Stimulated activated naive CD8-positive, alpha-beta T cell treated with anti-CD3 and anti-CD28 coated beads, Interleukin-15, amount 100 ng/mL, for 72 hours (primary cell): ENCODE measurements at places on chromosomes 6 and 20.
A peak's percentile ranks its signal among the peaks of the same experiment; 100 is the strongest.

DNA sequence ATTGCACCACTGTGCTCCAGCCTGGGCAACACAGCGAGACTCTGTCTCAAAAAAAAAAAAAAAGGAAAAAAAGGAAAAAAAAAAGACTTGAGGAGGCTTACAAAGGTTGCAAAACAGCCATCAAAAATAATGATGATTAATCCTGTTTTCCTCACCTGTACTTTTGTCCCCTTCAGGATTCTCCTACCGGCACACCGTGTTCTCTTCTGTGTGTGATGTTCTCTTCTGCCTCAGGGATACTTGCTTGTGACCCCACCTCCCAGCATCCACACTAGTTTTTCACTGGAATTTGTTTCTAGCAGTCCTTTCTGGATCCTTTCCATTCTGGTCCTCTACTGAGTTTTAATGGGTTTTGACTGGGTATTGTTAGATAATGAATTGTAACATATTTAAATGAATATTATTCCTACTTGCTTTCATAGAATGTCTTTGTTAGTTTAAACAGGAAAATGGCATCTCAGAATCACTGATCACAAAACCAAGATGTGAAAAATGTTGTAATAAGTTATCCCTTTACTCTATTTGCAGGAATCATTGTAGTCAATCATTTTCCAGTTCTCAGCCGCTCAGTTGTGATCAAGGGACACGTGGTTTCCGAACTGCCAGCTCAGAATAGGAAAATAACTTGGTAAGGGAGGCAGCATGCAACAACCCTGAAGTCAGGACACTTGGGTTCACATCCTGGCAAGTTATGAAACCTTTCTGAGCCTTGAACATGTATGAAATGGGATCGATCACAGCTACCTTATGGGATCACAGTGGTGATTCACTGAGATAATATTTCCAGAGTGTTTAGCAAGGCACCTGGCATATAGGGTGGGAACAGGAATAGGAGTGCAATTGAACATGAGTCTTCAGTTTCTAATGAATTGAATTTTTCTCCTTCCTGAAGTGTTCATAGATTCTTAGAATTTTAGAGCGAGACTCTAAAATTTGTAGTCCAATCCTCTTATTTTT, 8.5 kb downstream of the C6orf89 start:
- no peak for DNase-seq

GRCh38 chr20:9270831-9271230, 201.9 kb downstream of the PLCB4 start:
- DNase-seq = no peak

GRCh38 chr6:31042806-31043205, 32.5 kb downstream of the MUC22 start:
- no peak for DNase-seq

GRCh38 chr6:157861184-157861583, 38.1 kb downstream of the SNX9 start:
- no peak for DNase-seq

DNA sequence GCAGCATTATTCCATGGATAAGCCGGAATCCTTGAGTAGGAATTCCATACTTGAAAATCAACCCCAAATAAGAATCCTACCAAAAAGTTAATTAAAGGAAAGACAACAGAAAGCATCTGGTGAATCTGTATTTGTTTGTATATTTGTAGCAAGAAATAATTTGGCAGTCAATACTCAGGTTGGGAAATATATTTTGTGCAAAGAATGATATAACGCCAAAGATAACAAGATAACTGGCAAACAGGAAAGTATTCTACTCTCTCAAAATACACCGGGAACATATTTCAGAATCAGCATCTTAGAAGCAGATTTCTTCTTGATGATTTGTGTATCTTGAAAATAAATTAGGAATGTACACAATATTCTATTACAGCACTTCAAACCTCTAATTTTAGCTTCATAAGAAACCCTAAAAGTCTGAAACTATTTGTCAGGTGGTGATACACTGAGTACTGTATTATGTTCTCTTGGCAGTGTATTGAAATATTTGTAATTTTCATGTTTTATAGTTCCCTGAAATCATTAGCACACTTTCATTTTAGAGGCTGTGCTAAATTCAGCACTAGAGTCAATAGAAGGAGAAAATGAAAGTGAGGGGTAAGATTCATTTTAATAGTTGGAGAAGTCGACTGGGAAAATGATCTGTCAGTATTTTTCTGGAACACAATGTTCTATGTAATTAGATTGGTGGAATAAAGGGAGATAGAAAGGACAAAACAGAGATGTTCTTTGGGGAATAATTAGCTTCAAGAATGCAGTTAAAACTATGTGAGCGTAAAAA, 879.7 kb upstream of the GJE1 start:
- DNase-seq = no peak

DNA sequence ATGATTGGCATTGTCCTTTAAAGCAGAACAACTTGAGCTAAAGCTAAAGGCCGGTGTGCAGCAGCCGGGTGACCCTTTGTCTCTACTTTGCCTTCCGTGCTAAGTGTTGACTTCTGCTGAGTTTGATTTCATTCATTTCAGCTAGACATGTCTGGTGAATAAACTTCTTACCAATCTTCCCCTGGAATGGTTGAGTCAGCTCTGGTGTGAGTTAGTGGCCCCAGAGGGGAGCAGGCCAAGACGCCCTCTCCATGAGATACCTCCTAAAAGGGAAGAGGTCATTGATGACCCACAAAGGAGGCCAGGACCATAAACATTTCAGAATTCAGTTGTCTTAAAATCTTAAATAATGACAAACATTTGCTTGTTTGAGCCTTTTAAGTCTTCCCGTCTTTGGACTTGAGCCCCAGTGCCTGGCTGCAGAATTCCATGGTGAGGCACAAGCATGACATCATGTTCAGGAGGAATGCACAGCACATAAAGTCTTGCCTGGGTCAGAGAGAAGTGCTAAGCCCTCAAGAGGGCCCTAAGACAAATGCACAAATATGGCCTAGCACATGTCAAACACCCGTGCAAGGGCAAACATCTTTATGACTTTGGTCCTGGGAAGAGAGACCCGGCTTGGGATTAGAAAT, 96.3 kb upstream of the NEDD9 start:
- DNase-seq = no peak

DNA sequence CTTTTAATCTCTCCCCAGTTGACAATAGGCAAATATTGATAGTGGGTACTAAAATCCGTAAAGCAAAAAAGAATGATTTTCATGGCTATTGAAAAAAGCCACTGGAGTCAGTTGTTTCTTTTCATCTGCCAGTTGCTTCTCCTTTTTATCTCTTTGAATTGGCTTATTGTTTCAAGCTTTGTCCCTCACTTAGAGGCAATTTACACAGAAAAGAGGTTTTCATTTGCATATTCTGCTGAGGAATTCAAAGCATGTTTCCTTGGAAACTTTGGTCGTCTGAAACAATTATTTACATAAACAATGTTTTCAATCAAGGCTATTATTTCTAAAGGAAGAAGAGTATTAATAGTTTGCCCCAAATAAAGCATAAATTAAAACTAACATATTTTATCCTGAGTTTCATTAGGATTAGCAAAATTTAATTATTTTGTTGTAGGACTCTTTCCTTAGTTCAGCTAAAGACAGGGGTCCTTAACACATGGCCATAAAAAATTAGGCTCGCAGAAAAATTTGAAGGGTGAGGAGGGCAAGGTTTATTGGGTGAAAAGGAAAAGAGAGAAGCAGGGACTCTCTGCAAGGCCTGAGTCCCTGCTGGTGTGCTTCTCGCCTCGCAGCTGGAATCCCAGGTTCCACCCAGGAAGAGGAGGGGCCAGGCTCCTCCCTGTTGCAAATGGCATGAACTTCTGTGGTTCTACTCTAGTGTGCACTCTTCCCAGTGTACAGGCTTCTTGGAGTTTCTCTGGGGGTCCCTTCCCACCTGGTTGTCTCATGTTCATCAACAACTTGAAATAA, 138.8 kb upstream of the LAMA2 start:
- no peak for DNase-seq

DNA sequence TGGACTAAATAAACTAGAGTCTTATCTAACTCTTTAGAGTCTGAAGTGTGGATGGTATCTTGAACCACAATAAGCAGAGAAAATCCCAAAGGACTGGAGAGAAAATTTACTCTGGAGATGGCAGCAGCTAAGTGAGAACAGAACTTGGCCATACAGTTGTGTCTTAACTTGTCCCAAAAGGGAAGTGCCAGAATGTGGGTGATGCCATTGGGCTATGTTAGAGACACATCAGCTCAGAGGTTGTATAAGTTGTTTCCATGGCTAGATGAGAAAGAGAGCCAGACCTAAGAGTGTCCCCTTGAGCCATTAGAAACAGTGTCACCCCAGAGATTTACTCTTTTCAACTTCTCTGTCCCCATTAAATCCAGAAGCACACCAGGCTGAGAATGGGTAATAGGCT, 36.2 kb downstream of the FOXO3 start:
- no peak for DNase-seq

DNA sequence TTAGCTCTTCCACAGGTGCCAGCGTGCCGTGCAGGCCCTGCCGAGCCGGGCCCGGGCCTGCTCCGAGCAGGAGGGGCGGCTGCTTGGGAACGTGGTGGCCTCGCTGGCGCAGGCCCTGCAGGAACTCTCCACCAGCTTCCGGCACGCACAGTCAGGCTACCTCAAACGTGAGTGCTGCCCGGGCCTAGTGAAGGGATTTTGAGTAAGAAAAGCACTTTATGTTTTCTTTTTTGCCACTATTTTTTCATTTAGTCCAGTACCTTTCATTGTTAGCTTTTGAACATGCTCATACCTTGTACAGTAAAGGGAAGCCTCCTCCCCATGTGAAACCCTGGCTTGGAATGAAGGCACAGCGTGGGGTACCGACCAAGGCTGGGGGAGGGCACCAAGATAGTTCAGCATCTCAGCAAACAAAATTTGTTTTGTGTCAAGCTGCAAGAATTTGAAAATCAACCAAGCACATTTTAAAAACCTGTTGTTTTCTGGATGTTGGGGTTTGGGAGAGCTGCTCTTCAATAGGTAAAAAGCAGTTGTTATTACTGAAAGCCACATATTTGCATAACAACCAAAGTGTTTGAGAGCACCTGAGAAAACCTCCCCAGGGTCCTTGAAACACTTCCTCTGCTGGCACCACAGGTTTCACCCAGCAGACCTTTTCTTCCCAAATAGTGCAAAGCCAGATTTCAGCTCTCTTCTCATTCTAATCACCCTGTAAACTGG, 18.4 kb downstream of the STX16 start:
- DNase-seq = no peak

GRCh38 chr20:20525756-20526155, 157.9 kb downstream of the INSM1 start:
- DNase-seq = no peak

DNA sequence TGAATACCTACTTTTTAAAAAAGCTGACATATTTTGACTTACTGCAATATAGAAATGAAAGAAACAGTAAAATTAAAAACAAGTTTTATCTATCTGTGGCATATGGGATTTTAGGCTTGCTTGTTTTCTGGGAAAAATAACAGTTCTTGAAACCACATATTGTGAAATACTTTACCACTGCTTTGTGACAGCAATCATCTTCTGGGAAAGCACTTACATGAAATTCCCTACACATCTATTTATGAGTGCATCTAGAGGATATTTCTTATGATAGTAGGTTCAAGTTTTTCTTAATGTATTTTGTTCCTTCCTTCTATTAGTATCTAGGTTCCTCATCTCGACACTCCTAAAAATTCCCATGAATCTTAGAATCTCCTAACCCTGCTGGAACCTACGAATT, 75.2 kb downstream of the STXBP5 start:
- DNase-seq = no peak

- DNase-seq = no peak
Observed at GRCh38 chr6:11437824-11438459, 99.6 kb upstream of the TMEM170B start.

- DNase-seq = peak; percentile 23
Observed at GRCh38 chr6:169589699-169590257, 112.1 kb downstream of the WDR27 start.

DNA sequence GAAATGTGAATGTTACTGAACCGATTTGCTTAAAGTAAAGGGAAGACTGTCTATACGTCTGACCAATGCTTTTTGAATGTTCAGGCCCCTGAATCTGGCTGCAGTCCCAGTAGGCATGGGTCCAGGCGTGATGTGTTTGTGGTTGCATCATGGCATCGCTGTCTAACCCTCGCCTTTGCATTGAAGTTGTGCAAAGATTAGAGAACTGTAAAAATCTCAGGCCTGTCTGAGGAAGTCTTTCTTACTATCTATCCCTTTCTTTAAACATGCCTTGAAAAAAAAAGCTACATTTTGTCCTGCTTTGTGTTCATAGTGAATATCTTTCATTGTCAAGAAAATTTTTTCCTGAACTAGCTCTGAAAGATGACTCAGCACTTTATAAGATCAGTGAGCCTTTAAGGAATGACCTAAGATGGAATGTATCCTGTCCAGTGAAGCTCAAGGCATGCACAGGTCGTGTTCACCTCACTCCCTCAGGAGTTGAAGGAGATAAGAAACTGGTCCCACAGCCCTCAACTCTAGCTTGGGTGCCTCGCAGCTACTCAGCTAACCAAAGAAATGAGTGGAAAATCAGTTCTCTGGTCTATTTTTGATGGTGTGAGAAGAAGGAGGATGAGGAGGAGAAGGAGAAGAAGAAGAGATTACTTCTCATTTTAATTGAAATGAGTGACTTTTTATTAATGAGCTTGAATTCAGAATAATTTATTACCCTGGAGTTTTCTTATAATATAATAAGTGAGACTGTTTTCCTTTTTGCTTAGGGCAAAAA, 48.6 kb downstream of the TPD52L1 start:
- DNase-seq = no peak

DNA sequence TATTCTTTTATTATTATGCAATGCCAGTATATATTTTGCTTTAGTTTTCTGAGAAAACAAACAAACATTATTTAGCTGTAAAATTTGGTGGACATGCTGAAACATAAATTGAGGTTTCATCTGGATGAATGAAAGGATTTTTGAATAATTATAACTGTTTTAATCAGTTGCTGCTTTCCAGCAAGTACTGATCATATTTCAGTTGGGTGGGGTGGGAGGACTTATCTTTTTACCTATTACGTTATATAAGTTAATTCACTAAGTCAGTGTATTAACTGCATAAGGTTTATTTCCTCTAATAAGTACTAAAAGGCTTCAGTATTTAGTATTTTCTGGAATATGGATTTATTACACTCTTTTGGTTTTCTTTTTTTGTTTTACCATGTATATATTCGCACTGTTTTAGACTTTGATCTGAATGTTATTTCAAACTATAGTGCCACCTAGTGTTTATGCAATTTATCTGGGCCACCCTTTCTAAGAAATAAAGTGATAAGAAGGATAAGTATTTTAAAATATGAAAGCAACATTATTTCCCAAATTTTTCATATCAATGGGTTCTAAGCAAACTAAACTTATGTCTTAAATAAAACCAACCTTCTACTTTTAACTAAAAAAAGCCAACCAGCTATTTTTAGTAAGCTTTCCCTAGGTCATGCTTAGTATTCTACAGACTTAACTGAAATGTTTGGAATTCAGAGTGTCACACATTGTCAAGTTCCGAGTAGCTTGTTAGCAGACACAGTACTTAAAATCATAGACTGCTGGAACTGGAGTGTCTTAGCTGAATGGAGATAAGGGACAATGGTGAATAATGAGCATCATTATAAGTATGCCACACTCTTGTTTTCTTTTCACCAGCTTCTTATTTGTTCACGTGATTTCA, 105.4 kb upstream of the MCHR2 start:
- no peak for DNase-seq

- DNase-seq = no peak
Observed at GRCh38 chr6:100484474-100484873, 19.8 kb upstream of the SIM1 start.
